NCI-H2081 (cell line): ENCODE measurements at places on chromosomes 6 and 20.

DNA sequence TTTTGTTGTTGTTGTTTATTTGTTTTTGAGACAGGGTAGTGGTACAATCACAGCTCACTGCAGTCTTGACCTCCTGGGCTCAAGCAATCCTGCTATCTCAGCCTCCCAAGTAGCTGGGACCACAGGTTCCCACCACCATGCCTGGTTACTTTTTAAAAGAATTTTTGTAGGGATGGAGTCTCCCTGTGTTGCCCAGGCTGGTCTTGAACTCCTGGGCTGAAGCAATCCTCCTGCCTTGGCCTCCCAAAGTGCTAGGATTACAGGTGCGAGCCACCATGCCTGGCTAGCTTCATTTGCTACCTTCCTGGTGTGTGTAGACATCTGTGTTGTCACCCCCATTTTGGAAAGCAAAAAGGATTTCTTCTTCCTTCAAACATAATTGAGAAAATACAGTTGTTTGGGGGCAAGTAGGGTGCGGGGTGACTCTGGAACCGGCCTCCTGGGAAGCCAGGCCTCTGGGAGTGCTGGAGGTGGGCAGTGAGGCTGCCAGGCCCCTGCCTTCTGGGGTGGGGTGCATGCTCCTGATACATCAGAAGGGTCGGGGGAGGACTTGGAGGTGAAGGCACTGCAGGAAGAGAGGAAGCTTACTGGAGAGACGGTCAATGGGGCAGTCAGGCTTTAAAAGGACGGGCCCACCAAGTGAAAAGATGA, 28.4 kb downstream of the SYNJ2 start:
- no peak for DNase-seq

GRCh38 chr20:9172851-9173250, 104.0 kb downstream of the PLCB4 start:
- DNase-seq, result no peak

- DNase-seq, result no peak
Observed at GRCh38 chr6:148855744-148856143, 108.9 kb downstream of the UST start.

GRCh38 chr20:33499355-33499754, 9.5 kb downstream of the CBFA2T2 start:
- no peak for DNase-seq

GRCh38 chr6:113122060-113122459, 735.1 kb upstream of the MARCKS start:
- DNase-seq, result no peak

DNA sequence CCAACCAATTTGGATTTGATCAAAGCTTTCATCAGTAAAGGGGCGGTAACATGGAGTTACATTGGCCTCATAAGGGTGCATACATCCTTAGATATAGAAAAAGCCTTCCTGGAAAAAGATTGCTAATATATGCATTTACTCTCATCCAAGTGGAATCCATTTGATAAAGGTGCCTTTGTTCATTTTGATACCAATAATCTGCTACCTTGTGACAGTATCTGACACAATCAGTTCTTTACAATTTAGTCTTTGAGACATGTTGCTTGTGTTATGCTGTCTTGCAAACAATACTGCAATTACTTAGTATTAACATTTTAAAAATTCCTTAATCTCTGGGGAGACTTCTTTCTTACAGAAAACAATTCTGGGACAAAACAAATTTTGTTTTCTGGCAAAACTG, 654.4 kb upstream of the SLC35B3 start:
- DNase-seq, result no peak

- no peak for DNase-seq
Observed at GRCh38 chr6:169495601-169496000, 206.2 kb downstream of the WDR27 start.

- DNase-seq, result no peak
Observed at GRCh38 chr20:56748476-56749377, 119.6 kb downstream of the TFAP2C start.

- DNase-seq, result no peak
Observed at GRCh38 chr20:37396416-37397075, 50.6 kb downstream of the SRC start.

- no peak for DNase-seq
Observed at GRCh38 chr6:35223396-35223795, 9.6 kb downstream of the SCUBE3 start.

DNA sequence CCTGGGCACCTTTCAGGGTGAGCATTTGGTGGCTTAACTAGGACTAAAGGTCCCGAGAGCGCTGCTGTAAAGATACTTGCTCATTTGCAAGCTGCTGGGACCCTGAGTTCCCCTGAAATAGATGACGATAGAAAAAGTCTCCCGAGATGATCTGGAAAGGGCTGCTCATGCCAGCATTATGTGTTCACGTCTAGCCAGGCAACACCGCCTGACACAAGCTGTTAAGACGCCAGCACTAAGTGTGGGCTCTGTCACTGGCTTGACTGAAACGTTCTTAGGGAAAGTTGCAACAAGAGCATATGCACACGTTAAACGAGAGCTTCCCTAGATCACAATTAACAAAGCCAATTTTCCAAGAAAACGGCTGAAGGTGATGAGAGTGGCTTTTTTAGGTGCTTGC, 113.7 kb downstream of the SLC23A2 start:
- DNase-seq, result no peak

GRCh38 chr6:23775127-23775526, 350.9 kb upstream of the NRSN1 start:
- no peak for DNase-seq

GRCh38 chr6:8229915-8230756, 127.8 kb upstream of the EEF1E1 start:
- no peak for DNase-seq

DNA sequence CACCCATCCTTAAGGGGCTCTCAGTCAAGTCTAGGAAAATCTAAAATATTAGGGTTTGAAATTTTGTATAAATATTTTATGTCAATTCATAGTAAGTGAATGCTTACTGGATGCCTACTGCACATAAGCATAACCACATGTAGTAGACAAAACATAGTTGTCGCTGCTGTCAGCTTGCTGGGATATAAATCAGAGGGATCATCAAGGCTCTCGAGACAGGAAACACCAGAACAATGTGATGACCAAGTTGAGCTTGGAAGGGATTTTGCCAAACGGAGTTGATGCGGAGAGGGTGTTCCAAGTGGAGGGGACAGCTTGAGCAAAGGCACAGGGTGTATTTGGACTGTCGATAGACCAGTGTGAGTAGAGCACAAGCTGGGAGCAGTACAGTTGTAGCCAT, 105.8 kb upstream of the SUPT3H start:
- DNase-seq, result no peak

DNA sequence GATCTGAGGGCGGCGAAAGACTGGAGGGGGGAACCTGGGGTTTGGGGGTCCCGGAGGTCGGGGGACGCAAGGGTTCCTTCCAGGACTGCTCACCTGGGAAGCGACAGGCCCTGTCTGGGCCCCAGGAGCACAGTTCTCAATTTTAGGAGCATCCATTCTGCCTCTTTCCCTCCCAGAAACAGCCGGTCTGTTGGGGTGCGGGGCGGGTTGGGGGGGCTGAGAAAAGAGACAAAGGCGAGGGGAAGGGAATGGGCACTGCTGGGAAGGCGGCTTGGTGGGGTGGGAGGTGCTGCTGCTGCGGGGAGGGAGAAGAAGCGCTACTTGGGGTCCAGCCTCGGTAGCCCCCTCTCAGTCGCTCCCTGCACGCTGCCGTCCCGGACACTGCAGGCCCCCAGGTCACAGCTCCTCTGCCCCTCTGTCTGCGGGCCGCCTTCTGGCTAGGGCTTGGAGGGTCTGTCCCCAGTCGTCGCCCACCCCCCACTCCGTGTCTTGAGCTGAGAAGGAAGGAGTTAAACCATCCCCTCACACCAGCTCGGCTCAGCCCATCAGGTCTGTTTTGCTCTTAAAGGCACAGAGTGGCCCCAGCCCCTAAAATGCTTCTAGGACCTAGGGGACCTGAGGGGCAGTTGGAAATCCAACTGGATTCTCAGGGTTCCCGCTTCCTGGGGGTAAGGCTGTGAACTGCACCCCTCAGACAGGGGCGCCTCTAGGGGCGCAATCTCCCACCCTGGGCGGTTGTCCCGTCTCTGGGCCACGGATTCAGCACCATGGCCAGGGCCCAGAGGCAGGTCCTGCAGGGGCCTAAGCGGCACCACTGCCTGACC, 690 bp downstream of the GDAP1L1 start:
- DNase-seq, result no peak

DNA sequence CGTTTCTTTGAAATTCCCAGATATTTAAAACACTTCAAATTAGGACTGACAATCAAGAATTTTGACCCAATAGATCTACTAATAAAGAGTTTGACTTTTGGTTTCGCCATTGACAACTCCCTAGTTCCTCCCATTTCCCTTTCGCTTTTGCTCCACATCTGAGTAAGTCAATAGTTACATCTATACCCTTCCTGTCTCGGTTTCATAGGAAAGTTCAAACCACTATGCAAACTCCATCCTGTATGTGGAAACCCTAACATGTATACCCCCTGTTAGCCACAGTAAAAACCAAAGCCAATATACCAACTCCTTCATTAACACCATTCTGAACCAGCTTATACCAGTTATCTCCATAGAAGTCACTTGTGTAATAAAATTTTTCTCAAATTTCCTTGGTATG, 311.1 kb downstream of the MMUT start:
- no peak for DNase-seq

DNA sequence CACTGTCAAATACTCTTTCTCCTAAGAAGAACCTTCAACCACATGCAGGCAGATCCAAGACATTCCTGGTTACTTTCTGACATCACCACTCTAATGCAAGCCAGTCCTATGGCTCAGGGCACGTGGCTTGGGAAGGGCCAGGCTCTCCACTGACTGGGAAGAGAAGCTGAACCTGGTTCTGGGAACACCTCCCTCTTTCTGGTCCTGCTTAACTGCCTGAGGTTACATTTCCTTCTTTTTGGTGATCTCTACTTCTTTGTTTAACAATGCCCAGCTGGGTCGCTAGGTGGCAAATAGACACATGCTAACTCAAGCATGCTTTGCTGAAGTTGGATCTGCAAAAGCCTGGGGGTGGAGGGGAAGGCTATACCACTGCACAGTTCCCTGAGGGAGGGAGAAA, 249.8 kb downstream of the GMDS start:
- DNase-seq, result no peak

- DNase-seq, result no peak
Observed at GRCh38 chr20:41009946-41010345, 18.7 kb upstream of the TOP1 start.

GRCh38 chr6:168147205-168147738, 68.3 kb upstream of the FRMD1 start:
- DNase-seq, result no peak

DNA sequence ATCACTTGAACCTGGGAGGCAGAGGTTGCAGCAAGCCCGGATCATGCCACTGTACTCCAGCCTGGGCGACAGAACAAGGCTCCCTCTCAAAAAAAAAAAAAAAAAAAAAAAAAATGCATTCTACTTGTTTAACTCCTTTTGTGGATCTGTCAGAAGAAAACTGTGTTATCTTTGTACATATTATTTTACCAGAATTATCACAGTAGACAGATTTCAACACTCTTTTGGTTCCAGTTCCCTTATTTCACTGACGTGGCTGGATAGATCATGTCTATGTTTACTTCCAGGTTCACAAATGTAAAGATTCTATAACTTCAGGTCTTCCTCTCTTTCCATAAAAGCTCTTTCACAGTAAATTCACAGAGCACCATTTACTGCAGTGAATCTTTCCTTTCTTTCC, 18.4 kb downstream of the NUDT3 start:
- no peak for DNase-seq

DNA sequence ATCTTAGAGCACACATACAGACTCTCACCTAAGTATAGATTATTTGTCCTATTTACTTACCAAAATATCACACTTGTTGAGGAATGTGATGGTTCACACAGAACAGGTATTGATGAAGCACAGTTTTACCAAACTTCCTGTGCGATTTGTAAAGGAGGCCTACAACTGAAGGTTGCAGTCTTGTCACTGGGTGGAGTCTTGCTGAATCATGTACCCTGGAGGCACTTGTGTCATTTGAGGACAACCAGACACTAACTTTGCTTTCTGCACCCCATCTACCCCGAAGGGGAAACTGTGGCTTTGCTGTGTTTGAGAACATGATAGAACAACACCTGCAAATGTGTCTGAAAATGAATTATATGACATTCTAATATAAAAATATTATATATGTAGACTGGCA, 32.4 kb upstream of the HINT3 start:
- no peak for DNase-seq

GRCh38 chr6:53154794-53155193, 6.2 kb upstream of the GCM1 start:
- DNase-seq, result no peak

DNA sequence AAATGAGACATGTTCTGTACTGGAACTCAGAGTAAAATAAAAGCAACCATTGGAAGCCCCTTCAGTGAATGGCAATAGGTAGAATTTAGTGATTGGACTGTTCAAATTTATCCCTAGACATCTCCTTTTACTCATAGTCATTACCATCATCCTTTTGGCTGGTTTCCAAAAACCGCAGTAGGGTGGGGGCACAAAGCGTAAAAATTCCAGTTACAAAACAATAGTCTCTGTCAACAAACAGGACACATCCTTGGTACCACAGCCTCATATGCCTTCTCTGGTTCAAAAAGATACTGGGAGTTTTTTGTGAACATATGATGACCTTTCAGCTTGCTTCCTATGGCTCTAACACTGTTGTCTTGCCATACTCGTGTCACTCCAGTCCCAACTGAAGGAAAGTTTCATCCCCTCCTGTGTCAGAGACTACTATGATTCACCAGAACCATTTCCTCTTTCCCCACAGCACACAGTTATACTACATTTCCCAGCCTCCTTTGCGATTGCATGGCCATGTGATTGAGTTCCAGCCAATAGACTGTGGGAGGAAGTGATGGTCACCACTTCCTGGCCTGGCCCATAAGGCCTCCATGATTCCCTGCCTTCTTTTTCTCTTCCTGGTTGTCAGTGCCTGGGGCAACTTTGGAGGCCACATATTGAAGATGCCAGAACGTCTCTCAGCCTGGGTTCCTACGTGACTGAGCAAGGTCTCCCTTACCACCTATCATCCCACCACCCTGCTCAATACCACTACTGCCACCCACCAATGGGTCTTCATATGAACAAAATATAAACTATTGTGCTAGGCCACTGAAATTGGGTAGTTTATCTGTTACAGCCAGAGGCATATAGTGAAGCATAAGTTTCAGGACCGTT, 162.4 kb downstream of the ID4 start:
- DNase-seq, result no peak

- no peak for DNase-seq
Observed at GRCh38 chr20:46367234-46367633, 39.2 kb downstream of the ELMO2 start.

DNA sequence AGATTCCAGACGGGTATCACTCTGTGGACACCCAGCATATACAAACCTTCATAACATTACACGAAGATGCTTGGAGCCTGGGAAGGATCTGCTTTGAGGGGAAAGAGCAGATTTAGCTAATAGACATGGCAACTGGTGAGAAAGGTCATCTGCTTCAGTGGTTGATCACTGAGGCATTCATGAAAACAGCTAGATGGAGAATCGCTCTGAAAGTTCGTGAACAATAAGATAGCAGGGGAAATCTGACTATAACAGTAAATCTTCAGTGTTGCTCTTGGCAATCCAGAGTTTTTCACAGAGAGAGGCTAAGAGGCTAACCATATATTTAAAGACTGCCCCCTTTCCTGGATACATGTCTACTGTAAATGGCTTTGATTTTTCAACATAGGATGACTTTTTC, 245.3 kb downstream of the FARS2 start:
- DNase-seq, result no peak
